ENCODE measurements at places on chromosomes 12 and 14. TPM values are rescaled to one million over a fixed set of nuclear protein-coding genes. Genes with fewer than 3 reads are reported as not detected.

DNA sequence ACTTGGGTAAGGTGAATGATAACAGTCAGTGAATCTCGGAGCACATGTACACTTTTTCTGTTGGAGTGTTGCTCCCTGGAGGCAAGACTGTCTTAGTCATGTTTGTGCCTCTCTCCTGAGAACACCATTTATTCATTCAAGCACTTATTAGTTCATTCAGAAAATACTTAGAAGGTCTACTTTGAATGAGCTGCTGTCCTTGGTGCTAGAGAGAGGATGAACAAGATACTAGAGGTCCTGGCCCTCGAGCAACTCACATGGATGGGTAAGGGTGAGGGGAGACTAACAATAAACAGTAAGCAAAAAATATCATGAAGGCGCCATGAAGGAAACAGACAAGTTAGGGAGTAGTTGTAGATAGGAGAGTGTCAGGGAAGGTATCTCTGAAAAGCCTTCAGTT, 17.1 kb upstream of the SAMD4A start:
- no peak for DNase-seq

DNA sequence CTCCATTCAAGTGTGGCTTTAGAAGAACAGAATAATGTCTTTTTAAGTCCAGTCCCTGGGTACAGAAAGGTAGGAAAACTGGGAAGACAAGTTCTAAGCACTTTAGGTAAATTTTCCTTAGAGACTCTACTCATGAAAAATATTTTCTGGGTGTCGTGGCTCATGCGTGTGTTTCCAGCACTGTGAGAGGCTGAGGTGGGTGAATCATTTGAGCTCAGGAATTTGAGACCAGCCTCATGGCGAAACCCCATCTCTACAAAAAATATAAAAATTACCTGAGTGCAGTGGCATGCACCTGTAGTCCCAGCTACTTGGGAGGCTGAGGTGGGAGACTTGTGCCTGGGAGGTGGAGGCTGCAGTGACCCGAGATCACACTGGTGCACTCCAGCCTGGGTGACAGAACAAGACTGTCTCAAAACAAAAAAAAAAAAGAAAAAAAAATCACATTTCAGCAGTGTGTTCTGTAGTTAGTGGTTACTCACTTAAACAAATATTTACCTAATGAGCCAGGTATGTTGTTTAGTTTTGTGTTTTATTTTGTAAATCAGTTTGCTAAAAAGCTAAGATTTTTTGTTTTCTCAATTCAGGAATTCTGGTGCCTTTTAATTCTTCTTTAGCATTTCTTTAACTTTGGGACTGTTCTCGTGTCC, 52.3 kb upstream of the RD3L start:
- DNase-seq: no peak

GRCh38 chr12:1808798-1809480, 11.4 kb upstream of the LRTM2 start:
- no peak for DNase-seq

- no peak for DNase-seq
Observed at GRCh38 chr14:21098892-21099595, 589 bp upstream of the ZNF219 start.

GRCh38 chr12:21552635-21553328, 26.7 kb downstream of the SPX start:
- DNase-seq: no peak

DNA sequence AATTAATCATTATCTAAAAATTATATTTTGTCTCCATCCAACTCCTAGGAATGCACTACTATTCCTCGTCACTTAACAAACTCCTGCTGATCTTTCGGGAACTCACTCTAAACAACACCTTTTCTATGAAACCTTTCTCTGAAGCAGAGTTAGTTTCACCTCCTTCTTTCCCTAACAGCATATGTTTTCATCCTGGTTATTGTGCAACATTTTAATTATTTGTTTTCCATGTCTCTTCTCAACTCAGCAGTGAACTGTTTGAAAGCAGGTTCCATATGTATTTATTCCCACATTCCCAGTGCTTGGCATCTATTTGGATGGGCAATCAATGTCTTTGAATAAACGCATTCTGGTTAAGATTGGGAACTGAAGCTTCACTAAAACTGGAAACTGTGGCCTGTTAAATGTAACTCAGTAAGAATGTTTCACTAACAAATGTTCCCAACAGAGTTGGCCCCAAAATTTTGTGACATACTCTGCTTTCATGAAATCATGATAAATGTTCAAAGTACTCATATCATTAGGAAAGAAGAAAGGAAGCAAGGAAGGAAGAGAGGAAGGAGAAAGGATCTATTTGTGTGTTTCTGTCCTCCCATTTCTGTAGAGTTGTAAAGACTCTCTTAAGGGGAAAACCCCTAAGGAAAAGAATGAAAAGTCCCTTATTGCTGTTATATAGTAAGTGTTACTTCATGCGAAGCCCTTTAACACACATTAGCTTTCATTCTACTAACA, 13.9 kb upstream of the LGR5 start:
- DNase-seq: no peak

GRCh38 chr12:52204931-52205505, 13.2 kb upstream of the KRT80 start:
- no peak for DNase-seq

- DNase-seq: no peak
Observed at GRCh38 chr14:79680087-79680486, 531.2 kb downstream of the DIO2 start.

GRCh38 chr14:104239185-104239775, 100.9 kb downstream of the KIF26A start:
- DNase-seq: no peak

DNA sequence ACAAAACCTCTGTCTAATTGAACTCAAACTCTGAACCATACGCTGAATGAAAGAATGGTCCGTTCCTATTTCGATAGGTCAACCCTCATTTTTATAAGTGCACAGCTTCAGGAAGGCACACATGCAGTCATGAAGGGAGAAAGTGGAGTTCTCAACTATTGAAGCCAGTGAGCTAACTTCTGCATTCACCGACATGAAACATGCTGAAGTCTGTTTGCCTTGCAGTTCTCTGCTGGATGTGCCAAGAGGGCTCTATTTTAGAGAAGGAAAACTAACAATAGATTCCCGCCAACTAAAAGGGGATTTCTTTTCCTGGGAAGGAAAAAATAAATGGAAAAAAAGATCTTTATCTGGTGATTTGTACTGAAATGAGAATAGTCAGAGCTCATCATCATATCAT, 191.0 kb upstream of the PLEKHG7 start:
- DNase-seq: no peak

DNA sequence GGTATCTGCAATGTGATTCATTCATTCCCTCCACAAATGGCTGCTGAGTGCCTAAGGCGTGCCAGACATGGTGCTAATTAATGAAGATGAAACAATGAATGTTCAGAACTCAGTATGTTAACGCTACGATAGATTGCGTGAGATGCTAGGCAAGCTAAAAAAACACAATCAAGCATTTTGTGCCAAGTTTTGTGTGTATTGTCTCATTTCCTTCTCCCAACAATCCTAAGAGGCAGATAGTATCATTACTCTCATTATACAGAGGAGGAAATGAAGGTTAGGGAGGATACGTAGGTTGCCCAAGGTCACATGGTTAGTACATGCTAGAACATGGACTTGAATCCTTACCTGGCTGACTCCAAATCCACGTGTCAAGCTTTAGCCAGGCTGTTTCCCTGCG, 264.4 kb downstream of the EFCAB11 start:
- DNase-seq: no peak

DNA sequence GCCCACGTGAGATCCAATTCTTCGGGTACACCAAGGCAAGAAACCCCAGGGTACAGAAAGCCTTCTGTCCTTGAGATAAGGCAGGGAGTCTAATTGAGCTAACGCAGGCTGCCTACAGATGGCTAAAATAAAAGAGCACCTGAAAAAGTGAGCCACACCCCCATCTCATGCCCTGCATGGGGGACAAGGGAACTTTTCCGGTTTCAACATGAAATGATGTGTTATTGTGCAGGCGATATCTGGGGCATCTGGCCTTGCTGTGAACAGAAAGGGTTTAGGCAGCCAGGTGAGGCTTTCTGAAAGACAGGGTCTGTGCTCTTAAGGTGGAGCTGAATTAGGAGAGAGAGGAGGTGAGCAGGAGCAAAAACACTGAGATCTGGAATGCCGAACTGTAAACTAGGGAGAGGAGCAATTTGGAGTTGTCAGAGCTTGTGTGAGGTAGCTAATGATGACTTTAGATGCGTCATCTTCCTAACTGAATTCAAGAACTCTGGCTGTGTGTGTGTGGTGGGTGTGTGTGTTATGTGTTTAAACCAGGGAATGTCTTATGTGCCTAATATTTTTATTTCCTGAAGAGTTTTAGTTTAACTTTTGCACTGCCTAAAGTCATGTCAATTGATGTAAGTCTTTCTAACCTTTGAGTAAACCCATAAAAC, 20.1 kb upstream of the LDHB start:
- DNase-seq: no peak

- DNase-seq: no peak
Observed at GRCh38 chr14:32645551-32645950, 293.1 kb upstream of the NPAS3 start.

DNA sequence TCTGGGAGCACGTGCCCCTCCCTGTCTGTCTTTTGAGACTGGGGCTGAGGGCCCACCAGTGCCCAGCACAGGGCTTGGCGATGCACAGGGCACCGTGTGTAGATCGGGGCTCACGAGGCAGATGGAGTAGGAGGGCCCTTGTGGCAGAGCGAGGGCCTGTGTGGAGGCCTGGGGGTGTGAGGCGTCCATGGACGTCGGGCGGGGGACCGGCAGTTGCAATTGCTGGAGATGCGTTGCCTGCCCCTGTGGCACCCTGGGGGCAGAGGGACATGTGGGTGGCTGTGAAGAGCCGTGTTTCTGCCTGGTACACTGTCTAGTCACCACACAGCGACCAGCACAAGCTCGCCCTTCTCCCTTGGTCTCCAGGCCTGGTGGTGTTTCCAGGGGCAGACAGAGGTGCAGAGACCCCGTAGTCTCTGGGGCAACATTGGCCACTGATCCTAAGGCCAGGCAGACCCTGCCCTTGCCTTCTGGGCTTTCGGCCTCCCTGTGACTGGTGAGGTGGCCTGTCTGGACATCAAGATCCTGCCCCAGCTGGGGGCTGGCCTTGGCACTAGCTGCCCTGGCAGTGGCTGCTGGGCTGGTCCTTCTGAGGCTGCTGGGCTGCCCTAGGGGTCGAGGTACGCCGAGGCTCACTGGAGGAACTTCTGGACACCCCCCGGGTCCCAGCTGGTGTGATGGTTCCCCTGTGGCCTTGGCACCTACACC, 14.5 kb downstream of the KIF26A start:
- no peak for DNase-seq

DNA sequence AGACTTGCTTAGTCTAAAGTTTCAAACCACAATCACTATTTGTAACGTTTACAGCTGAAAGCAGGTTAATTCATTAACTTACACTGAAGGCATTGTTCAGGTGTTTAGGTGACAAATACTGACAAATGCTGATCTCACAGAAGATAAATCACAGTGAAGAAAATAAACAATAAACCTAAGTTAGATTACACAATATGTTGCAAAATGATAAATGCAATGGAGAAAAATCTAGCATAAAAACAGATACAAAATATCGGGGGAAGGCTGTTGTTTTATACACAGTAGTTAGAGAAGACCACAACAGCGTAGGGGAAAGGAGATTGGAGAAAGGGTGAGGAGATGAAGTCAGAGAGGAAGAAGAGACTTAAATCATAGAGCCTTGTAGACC, 3.0 kb downstream of the SCAF11 start:
- no peak for DNase-seq

KCNJ8 gene
- 20.4 TPM for total RNA-seq

OVCH1 gene
- total RNA-seq: 0.19 TPM

CCDC196 gene
- total RNA-seq: not detected

MIP gene
- total RNA-seq: not detected

NOS1 gene
- 0.13 TPM for total RNA-seq

LUM gene
- total RNA-seq: 213 TPM

TRHDE gene
- 12.8 TPM for total RNA-seq

MMP19 gene
- total RNA-seq: 35.0 TPM

TBK1 gene
- total RNA-seq: 22.6 TPM

PRB2 gene
- total RNA-seq: not detected
